ENCODE measurements at places on chromosomes 1 and 21. TPM values are rescaled to one million over a fixed set of nuclear protein-coding genes. Genes with fewer than 3 reads are reported as not detected.
A peak's percentile ranks its signal among the peaks of the same experiment; 100 is the strongest.

Gene MCOLN3
- total RNA-seq, result 0.67 TPM

Gene DMRTA2
- 10.7 TPM for total RNA-seq

Gene CD2
- total RNA-seq, result not detected

Gene RPTN
- total RNA-seq, result not detected

DNA sequence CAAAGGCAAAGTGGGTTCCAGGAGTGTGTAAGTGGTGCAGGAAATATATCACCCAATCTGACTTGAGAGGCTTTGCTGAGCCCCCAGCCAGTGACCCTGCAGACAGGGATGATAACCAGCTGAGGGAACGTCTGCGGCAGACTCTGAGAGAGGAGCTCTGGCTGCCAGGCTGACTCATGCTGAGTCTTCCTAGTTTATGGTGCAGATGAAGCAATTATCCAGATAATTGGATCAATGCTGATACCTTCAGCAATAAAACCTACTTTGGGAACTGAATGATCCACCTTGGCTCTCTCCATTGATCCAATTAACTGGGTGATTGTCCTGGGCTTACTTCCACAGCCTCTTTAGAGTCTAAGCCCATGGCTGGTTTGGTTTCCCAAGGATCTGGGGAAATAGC, 7.3 kb downstream of the C8B start:
- DNase-seq, result no peak

- no peak for DNase-seq
Measured at GRCh38 chr1:99969260-99969728, 502 bp upstream of the SLC35A3 start.

GRCh38 chr1:202047977-202048376, 37.6 kb downstream of the ELF3 start:
- DNase-seq, result no peak

- no peak for DNase-seq
Measured at GRCh38 chr21:39673163-39673562, 60.4 kb downstream of the B3GALT5 start.

- DNase-seq, result no peak
Measured at GRCh38 chr1:178492341-178492740, 4.4 kb downstream of the CLEC20A start.

- DNase-seq, result no peak
Measured at GRCh38 chr1:204376465-204376864, 16.7 kb upstream of the PLEKHA6 start.

GRCh38 chr1:6328091-6328490, 65.5 kb downstream of the ACOT7 start:
- DNase-seq, result no peak

GRCh38 chr21:18275781-18276180, 31.1 kb downstream of the CHODL start:
- no peak for DNase-seq

- DNase-seq, result no peak
Measured at GRCh38 chr1:41631971-41632370, 147.5 kb upstream of the EDN2 start.

DNA sequence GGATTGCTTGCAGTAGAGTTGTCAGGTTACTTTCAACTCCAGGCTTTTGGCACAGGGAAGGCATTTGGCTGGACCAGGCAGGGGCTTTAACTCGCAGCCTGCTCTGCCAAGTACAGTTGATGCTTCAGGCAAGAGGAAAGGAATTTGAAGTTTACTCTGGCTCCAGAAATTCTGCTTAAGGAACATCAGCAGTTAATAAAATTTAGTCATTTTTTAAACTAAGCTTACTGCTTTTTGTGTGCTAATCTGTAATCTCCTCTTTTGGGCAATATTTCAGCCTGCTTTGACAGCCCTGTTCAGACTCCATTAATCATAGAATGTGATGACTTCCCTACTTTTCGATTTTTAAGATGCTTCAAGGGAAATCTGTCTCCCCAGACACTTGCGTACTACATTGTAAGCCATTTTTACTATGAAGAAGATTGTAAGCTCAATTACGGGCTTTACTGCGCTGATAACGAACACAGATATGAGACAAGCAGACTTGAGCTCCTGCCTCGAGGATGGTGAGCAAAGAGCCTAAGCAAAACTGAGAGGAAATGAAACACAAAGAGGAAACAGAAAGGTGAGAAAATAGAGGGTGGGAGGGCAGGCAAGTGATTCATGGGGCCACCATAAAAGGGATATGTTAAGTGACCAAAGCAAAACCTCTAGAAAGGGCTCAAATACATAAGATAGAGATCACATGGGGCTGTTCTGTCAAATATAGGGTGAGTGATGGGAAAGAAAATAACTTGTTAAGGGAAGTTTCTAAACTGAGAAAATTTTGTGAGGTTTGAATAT, 76.6 kb upstream of the VAV3 start:
- DNase-seq, result no peak

DNA sequence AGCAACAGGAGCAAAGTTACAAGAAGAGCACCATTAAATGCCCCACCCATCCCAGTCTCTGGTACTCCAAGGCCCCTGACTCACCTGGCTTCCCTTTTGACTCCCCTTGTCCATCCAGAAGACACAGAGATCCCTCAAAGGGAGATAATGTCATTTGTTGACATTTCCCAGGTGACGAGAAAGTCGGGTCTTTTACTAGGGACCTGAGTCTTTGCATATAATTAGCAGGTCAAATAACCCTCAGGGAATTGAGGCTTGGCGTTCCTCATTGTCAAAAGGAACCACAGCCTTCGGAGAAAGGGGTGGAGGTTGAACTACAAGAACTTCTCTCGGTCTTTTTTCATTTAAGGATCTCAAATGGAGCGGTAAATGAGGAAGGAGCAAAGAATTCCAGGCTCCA, 133.2 kb downstream of the PROX1 start:
- DNase-seq, result no peak

GRCh38 chr1:1358433-1359271, at the start of gene MXRA8:
Gene MXRA8 (minus strand): TSS chr1:1358555. CDS start chr1:1358504, 51 bp downstream.
- no peak for DNase-seq

- no peak for DNase-seq
Measured at GRCh38 chr1:184497959-184498723, 111.3 kb downstream of the C1orf21 start.

GRCh38 chr1:88472714-88473113, 211.4 kb upstream of the PKN2 start:
- no peak for DNase-seq

DNA sequence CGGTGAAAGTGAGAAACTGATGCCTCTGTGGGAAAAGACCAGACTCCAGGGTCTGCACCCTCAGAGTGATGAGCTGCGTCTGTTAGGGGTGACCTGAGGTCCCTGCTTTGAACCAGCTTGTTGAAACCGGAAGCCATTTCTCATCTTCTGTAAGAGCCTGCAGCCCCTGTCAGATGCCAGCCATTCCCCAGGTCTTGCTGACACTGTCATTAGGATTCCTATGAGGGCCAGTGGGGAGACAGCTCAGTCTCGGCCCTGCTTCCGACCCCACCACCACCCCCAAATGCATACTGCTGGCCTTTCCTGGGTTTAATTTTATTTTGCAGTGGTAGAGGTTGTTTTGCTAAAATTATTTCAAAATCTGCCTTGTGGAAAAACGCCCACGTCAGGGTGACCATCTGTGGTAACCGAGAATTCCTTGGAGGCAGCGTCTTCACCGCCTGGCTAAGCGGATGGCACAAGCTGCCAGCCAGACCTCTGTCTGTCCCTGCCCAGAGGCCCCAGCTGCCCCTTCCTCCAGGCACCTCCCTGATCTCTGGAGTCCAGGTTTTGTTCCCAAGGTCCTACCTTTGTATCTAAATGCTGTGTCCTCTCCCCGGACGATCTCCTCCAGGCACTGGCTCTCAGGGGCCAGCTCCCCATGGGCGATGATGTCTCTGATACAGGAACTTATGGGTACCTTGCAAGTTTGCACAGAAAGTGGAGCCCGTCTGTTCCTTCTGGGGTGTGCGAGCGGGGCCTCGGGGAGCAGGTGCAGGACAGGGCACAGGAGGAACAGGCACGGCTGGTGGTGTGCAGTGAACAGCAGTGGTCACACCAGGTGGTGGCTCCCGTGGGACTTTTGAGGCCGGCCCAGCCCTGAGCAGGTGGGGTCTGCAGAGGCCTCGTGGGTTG, 49.9 kb downstream of the PRKCZ start:
- DNase-seq, result no peak

DNA sequence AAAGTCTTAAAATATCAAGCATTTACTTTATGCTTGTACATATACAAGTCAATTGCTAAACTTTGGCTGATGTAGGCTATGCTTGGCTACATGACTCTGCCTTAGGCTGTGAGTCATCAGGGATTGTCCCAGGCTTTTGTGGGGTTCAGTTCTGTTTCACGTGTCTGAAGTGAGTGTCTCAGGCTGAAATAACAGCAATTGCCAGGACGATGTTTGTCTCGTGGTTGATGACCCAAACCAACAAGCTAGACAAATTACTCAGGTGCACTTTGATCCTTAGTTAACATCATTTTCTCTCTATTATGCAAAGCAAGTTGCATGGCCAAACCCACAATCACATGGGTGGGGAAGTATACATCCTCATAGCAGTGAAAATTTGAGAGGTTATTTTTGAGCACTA, 410.1 kb downstream of the BRINP3 start:
- no peak for DNase-seq

DNA sequence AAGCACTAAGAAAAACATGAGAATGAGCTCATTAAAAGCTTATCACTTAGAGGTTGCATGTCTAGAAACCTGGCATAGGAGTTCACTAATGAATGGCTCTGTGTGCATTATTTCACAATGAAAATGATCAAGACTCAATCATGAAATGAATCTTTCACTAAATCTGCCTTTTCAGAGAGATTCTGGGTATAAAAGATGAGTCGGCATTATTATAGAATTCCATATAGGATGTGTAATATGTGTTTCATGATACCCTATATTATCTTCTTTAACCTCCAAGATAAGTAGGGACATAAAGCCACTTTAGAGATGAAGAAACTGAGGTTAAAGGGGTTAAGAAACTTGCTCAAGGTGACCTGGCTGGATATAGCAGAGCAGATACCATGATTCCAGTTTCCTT, 368.1 kb downstream of the DUSP10 start:
- no peak for DNase-seq

DNA sequence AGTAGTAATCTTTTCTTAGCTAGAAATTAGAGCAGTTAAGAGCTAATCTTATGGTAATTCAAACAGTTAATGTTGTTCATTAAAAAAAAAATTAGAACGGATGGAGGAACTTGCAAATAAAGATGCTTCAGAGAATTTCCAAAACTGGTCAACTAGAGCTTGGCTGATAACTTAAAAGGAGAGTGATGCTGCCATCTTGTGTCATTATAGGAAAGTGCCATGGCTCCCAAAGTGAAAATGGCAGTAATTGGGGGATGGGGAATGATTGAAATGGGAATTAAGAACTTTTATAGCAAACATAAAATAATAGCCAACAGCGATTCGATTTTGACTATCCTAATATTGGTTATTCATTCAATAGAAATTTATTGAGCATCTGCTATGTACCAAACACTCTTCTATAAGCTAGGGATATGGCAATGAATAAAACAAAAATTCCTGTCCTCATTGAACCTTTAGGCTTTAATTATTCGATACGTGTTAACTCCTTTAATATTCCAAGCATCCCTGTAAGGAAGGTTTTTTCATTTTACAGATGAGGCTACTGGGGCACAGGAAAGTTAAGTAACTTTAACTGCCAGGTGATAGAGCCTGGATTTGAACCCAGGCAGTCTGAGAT, 5.7 kb upstream of the PLPP3 start:
- peak; percentile 49 for DNase-seq

GRCh38 chr1:15299179-15299578, 52.2 kb downstream of the FHAD1 start:
- DNase-seq, result no peak

GRCh38 chr1:175714350-175714749, 29.0 kb downstream of the TNR start:
- no peak for DNase-seq

DNA sequence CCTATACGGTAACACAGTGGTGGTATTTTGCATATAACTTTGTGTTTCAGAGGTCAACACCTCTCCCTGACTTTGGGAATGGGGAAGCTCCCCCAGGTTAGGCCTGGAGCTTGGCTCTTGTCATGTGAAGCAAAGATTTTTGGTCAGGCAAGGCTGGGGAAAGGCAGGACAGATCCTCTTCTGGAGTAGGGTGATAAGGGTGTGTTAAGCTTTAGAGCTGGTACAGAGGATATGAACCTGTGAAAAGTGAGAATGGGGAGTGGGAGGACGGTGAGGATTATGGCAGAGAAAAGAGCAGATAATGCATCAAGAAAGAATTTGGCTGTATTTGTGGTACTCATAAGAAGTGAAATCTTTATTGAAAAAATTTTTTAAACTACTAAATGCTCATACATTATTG, 2.3 kb downstream of the RPF1 start:
- no peak for DNase-seq

- DNase-seq, result no peak
Measured at GRCh38 chr1:169565335-169566271, 20.7 kb downstream of the F5 start.

- DNase-seq, result no peak
Measured at GRCh38 chr1:29123053-29123886, 433 bp downstream of the TMEM200B start.

DNA sequence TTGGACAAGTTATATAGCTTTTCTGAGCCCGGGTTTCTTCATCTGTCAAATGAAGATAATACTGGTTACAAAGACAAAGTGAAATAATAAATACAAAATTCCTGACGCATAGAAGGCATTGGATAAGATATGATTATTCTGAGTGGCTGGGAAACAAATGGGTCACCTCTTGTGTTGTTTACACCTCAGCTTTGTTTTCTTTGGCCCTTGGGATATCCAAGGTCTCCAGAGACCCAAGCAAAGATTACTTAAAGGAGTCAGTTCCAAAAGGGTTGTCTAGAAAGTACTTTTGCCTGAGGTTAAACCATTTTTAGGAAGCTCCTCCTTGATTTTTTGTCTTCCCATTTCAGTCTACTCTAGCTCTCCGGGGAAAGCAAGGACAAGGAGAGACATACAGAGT, 9.7 kb downstream of the KHDRBS1 start:
- no peak for DNase-seq

DNA sequence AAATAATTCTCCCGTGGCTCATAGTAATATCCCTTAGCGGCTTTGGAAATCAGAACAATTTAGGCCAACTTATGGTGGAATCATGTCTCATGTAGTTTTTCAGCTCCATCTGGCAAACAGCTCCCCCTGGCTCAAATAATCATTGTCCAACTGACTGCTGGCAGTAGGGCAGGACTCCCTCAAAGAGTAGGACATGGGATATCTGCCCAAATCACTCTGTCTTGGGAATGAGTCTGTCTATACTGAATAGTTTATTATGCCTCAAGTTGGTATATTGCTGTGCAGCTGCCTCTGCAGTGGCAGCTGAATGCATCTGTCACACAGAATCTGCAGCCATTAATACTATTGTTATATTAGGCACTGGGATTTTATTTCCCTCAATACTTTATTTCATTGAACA, 255.7 kb downstream of the COL11A1 start:
- DNase-seq, result no peak

- DNase-seq, result no peak
Measured at GRCh38 chr1:41789661-41790330, 128.9 kb downstream of the HIVEP3 start.
